ENCODE measurements at places on chromosomes 5 and 9.
A peak's percentile ranks its signal among the peaks of the same experiment; 100 is the strongest.

DNA sequence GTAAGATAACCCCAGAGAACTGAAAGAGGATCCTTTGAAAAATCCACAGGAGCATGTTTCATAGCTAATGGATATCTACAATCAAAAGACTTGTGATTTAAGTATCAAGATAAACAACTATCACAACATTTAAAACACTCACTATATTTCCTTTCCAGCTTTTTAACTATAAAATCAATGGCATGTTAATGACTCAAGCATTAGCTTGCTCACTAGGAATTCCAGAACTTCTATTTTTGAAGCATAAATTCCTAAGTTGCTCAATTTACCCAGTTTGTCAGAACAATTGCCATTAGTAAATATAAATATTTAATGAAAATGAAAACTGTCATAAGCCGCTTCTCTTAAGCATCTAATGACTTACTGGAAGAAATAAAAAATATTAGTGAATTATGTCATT is 355.3 kb downstream of the PRELID2 start:
- no peak for DNase-seq

DNA sequence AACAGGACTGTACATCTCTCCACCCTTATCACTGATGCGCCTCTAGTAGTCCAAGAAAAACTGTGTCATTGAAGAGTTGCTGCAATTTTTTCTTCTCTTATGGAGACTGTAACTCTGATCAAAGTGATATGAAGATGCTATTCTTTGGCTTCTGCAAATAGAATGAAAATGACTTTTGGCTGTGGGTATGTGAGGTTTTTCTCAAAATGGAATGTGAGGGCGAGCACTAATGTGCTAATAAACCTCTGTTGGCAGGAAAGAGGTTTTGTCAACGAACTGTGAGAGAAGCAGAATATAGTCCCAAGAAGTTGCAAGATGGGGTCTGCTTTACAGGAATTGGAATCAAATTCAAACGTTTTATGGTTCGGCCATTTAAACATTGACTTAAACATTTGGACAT is 252.0 kb upstream of the GAS1 start:
- DNase-seq: no peak

DNA sequence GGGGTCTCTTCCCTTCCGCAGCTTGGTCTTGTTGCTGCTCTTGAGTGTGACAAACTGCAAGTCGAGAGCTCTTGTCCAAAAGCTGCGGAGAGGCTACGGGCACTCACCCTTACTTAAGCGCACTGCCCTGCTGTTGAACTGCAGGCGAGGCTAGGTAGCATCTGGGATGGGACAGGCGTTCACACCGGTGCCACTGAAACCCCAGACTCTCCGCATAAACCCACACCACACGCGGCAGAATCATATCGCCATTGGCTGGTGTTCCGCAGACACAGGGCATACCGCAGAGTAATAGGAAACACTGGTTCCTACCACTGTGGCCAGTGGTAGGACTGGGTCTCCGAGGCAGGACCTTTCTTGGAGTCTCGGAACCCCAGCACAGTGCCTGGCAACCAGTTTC is 2.2 kb upstream of the NPR3 start:
- no peak for DNase-seq

GRCh38 chr9:114225561-114226212 is 70.3 kb downstream of the COL27A1 start:
- no peak for DNase-seq

GRCh38 chr5:81361600-81361999 is 32.3 kb downstream of the ACOT12 start:
- no peak for DNase-seq

DNA sequence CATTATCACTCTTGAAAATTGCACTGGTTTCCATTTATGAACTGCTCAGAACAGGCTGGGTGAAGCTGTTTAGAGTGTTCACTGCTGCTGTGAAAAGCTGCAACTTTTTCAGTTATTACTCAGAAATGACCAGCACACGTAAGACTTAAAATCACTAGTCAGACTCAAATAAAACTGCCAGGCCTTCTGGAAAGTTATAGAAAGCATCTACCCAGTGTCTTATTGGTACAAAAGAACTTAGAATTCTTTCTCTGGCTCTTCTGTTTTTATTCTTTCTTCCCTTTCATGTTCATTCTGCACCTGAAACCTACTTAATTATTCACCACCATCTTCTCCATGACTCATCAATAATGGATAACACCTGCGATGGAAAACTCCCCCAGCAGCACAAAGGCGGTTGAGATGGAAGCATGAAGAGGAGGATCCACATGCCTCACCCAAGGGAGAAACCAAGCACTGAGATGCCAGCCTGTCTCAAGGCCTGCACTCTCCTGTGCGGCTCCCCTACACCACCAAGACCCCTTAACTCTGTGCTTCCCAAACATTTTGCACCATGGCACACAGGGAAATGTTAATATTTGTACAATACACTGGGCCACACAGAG is 171.9 kb downstream of the ENTREP1 start:
- no peak for DNase-seq

GRCh38 chr5:57028161-57028560 is 76.2 kb upstream of the MIER3 start:
- no peak for DNase-seq

GRCh38 chr5:176774216-176775171 is 35.9 kb upstream of the UNC5A start:
- DNase-seq: no peak

DNA sequence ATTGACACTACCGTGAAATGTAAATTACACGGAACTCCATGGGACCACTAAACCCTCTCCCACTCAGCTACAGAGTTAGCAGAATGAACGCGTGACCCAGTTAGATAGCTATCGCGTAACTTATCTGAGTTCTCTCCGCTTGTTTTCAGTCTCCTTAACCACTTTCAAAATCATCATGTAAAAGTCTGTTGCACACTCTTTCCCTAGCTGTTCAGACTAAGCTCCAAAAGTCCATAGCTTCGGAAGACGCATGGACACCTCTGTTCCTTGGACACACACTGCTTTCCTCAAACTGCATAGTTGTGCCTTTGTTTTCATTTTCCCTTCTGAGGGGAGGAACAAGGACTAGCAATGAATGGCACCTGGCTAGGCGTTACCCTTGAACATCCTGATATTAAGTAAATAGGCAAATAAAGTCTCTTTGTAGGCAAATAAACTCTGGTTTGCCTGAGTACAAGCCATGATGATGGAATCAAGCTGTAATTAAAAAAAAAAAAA is 83.3 kb downstream of the DAPK1 start:
- no peak for DNase-seq

- no peak for DNase-seq
These were observed 9.4 kb downstream of the OR2K2 start for GRCh38 chr9:111320631-111321030.

GRCh38 chr5:150307617-150308426 is 5.1 kb upstream of the ARSI start:
- DNase-seq: no peak

GRCh38 chr5:36802187-36802586 is 74.4 kb upstream of the NIPBL start:
- no peak for DNase-seq

DNA sequence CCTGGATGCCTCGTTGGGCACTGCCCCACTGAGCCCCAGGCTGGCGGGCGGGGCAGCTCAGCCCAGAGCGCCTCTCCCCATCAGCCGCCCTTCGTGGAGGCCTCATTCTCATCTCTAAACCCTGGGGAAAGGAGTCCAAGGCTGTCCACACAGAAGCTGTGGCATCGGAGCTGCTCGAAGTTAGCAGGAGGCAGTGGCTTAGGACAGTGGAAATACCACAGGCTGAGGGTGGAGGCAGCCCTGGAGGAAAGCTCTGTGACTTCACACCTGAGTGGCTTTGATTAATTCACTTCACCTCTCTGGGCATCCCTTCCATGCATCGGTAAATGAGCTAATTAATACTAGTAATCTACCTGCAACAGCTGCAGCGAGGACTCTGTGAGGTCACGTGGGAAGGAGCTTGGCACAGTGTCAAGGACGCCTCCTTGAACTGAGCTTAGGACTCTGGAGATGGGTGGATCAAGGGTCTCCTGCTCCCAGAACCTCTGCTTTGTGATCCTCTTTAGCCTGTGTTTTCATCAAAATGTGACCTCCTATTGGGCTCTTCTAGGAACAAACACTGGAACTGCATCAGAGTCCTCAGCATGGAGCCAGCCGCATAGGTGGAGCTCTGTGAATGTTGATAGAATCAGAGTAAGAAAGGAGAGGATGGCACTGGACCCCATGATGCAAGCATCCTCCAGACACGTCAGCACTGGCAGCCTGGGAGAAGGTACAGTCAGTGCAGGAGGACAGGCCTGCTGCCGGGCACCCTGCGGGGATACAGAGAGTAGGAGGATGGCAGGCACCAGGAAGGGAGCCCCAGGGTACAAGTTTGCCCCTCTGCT is 842 bp upstream of the ANGPTL2 start:
- no peak for DNase-seq

DNA sequence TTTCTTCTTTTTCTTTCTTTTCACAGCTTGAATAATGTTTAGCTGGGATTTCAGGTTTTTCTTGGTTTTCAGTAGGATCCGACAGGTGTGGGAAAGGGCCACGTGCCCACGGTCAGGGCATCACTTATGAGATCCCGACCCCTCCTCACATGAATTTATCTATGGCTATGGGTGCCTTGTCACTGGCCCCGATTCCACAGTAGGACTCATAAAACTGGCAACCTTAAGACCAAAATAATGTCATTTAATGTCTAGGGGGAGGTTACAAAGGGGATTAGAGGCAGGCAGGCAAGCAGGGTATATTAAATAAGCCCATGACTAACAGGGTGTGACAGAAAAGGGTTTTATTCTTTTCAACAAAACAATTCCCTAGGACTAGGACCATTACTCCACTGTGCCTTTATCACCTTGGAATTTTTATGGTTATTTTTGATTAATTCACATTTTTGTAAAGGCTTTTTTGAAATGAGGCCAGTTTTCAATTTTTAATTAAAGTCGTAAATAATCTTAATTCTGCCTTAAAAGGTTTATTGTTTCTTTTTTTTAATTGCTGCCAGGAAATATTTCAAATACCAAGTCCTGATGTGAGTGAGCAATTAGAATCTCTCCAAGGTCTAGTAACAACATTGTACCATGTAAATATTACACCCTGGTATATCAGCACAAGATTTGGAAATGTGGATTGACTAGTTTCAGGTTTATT is 370.4 kb downstream of the GLIS3 start:
- DNase-seq: no peak

GRCh38 chr5:139294374-139295165 is 1.0 kb downstream of the MATR3 start:
- DNase-seq: peak; percentile 29

GRCh38 chr5:176153741-176154140 is 84.5 kb upstream of the SIMC1 start:
- DNase-seq: no peak

GRCh38 chr5:29796013-29796412 is 1397.5 kb upstream of the CDH6 start:
- DNase-seq: no peak

- no peak for DNase-seq
These were observed 77.9 kb downstream of the SLCO4C1 start for GRCh38 chr5:102218159-102218558.

DNA sequence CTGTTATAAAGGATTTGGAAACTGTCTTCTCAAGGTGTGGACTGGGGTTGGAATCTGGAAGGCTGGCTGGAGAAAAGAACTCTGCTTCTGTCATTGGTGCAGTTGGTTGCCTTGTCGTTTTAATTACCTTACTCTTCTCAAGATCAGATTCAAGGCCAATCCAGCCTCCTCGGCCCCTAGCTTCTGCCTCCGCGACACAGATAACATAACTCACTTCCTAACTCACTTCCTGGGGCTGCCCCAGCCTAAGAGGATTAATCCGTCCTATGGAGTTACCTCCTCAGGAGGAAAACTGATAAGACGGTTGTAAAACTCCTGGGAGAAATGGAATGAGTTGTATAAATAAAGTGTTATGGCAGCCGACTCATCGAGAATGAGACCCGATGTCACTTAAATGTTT is 389.1 kb upstream of the WWC1 start:
- DNase-seq: no peak

DNA sequence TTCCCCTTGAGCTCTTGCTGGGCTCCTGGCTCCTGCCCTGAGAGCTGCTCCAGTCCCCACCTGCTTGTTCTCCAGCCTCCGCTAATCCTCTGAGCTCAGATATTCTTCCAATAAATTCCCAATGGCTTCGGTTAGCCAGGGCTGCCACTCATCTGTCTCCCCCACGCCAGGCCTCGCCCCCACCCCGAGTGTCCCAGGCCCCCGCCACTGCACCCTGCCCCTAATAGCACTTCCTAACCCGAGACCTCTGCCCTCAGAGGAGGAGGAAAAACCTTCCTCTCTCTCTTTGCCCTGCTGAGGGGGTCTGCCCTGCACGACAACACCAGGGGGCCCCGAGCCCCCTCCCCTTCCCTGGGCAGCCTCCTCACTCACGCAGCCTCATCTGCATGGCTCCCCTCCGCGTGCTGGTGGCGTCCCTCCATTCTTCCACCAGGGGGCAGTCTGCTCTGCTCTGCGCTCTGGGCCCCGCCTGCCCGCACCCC is 5.4 kb upstream of the LCN15 start:
- DNase-seq: peak; percentile 37

GRCh38 chr9:99140685-99141314 is 35.9 kb downstream of the TGFBR1 start:
- DNase-seq: peak; percentile 47

GRCh38 chr9:129868872-129869486 is 33.7 kb downstream of the USP20 start:
- DNase-seq: peak; percentile 67

DNA sequence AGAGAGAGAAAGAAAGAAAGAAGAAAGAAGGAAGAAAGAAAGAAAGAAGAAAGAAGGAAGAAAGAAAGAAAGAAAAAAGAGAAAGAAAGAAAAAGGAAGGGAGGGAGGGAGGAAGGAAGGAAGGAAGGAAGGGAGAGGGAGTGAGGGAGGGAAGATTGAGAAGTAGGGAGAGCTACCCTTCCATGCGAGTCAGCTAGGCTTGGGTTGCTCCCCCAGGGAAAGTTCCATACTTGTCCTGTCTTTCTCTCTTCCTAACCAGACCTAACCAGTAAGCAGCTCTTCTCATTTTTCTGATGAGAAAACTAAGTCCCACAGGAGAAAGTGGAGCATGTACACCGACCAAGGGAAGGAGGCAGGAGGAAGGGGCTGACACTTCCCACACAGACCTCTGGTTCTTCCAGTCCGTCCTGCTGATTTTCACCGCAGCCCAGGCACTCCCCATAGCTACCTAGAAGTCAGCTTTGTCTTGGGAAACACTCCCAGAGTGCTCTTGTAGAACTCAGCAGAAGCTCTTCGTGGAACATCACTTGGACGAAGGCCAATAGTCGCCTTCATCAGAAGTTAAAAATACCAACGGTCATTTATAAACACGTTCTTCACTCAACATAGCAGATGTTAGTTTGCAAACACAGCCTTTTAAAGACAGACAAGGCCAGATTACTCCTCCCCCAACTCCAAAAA is 29.0 kb upstream of the ENTREP1 start:
- no peak for DNase-seq

DNA sequence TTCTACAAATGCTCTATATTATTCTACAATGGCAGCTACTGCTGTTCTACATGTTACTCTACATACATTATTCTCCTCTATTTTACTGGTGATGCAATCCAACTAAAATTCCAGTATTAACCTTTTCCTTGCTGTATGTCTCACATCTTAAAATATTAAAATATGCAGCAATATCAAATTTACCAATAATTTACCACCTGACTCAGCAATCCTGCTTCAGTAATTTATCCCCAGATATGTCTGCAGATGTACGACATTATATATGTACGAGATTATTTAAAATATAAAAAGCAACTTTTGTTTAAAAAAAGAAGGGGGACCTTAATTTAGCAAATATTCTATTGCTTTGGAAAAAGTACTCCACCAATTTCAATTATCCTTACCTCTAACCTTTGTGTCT is 11.6 kb downstream of the KIF3A start:
- DNase-seq: no peak

- DNase-seq: peak; percentile 84
These were observed 4.5 kb upstream of the KLF9 start for GRCh38 chr9:70418822-70419555.

- no peak for DNase-seq
These were observed 4.0 kb upstream of the ZBTB34 start for GRCh38 chr9:126856326-126856877.
